Epithelial cell of umbilical artery (primary cell): ENCODE measurements at places on chromosomes 2 and 18. TPM values are rescaled to one million over a fixed set of nuclear protein-coding genes. Genes with fewer than 3 reads are reported as not detected.

RAB27B gene
- total RNA-seq: 0.32 and 0.46 TPM in 2 replicates

ASPRV1 gene
- 0.32 TPM in 1 of 2 replicates, not detected in the other for total RNA-seq

CCDC141 gene
- total RNA-seq: under 0.01 and 0.15 TPM in 2 replicates

STARD6 gene
- not detected in 2 replicates for total RNA-seq

REG3G gene
- total RNA-seq: not detected in 2 replicates

FEV gene
- total RNA-seq: not detected in 2 replicates

ST6GAL2 gene
- not detected in 2 replicates for total RNA-seq

COL3A1 gene
- 24.0 and 46.7 TPM in 2 replicates for total RNA-seq

ZRANB3 gene
- 8.1 and 10.1 TPM in 2 replicates for total RNA-seq

GPBAR1 gene
- 0.15 TPM in 1 of 2 replicates, not detected in the other for total RNA-seq

SERPINB12 gene
- not detected in 2 replicates for total RNA-seq

ZNF397 gene
- total RNA-seq: 2.3 and 4.7 TPM in 2 replicates
